ENCODE measurements at places on chromosomes 2 and 18. TPM values are rescaled to one million over a fixed set of nuclear protein-coding genes. Genes with fewer than 3 reads are reported as not detected.
A peak's percentile ranks its signal among the peaks of the same experiment; 100 is the strongest.

- no peak for DNase-seq
These were observed 69.3 kb downstream of the CD226 start for GRCh38 chr18:69878213-69878933.

- DNase-seq: no peak
These were observed 6.1 kb upstream of the SESTD1 start for GRCh38 chr2:179270689-179271088.

SNRNP27 gene
- polyA plus RNA-seq: 66.9 TPM

- no peak for DNase-seq
These were observed 141.3 kb upstream of the ID2 start for GRCh38 chr2:8540552-8541055.

GRCh38 chr2:162241571-162241970 lies 1.7 kb downstream of the FAP start:
- no peak for DNase-seq

DNA sequence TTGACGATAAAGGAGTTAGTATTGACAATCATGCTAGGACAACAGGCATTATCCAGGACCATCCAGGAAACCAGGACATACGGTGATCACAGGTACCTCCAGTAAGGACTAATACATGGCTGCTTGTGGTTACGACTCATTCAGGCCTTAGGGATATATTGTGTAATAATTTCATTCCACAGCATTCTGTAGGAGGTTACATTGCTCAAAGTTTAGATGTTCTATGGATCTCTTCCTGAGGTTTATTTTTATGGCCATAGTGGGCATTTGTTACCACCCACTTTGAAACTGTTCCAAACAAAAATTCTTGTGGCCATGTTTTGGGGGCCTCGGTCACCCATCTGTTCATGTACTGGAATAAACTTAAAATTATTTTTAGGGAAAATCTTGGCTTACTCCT lies 431.6 kb downstream of the METTL4 start:
- no peak for DNase-seq

GRCh38 chr2:201070948-201071478 lies 458 bp downstream of the HYCC2 start:
- DNase-seq: no peak

RNF25 gene
- polyA plus RNA-seq: 24.2 TPM

DNA sequence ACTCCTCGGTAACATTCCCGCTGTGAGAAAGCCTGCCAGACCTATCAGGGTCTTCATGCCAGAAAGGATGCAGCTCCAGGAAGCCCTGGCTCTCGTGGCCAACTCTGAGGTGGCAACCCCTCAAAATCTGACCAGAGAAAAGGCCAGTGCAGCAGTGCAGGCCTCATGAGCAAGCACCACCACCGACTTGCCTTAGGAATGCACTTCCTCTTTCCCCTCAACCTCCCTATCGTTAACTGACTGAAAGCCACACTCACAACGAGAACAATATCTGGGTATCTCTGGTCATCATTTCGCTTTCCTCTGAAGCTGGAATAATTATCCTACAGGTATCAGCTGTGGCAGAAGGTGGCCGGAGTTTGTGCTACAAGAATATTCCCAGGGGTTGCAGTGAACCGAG lies 101.4 kb upstream of the POU3F3 start:
- no peak for DNase-seq

CHAC2 gene
- polyA plus RNA-seq: 1.9 TPM

DNA sequence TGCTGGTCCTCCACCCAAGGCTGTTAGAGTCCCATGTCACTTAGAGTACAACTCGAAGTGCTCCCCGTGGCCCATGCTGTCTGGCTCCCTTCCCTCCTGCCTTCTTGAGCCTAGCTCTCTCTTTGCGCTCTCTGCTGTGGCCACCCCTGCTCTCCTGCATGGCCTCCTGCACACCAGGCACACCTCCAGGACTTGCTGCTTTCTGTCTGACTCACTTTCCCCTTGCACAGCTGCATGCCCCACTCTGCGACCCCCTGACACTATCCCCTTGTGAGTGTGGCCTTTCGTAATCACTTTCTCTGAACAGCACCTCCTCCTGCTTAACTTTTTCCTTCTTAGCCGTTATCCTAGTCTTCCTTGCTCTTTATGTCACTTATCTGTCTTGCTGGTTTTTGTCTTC lies 343.6 kb downstream of the TGIF1 start:
- DNase-seq: no peak

DNA sequence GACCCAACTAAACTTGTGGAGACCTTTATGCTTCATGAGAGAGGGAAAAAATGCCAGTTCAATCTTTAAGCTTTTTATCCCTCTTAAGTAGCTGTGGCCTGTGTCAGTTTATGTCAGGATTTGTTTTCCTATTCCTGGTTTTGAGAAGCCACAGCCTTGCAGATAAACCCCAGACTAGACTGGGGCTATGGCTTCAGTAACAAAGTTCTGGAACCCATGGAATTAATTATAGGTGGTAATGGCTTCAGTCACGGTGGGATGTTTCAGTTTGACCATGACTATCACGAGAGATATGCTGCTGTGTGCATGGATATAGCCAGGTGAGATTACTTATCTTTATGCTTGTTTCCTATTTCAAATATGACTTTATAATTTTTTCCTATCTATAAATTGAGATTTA lies 134.8 kb downstream of the RAPGEF4 start:
- no peak for DNase-seq

DNA sequence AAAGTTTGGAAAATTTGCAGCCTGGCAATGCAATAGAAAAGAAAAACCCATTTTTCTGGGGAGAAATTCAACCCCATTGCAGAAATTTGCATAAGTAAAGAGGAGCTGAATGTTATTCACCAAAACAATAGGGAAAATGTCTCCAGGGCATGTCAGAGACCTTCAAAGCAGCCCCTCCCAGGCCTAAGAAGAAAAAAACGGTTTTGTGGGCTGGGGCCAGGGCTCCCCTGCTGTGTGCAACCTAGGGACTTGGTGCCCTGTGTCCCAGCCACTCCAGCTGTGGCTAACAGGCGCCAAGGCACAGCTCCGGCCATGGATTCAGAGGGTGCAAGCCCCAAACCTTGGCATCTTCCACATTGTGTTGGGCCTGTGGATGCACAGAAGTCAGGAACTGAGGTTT lies 224.5 kb downstream of the TXNL1 start:
- no peak for DNase-seq

DNA sequence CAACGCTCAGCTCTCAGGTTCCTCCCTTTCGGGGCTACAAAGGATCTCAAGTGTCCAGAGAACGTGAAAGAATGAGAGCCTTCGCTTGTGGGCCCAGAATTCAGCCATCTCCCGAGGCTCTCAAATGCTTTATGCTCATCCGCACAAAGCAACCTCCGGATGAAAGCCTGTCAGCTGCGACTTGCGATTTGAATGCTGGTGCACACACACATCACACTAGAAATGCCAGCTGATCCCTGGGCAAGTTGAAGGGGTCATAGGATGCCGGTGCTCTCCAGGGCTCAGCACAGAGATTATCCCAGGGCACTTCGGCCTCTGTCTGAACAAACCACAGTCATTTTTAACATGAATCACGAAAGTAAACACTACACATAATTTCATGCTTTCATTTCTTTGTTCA lies 141.8 kb upstream of the MYT1L start:
- no peak for DNase-seq

SERPINB11 gene
- not detected for polyA plus RNA-seq

DNA sequence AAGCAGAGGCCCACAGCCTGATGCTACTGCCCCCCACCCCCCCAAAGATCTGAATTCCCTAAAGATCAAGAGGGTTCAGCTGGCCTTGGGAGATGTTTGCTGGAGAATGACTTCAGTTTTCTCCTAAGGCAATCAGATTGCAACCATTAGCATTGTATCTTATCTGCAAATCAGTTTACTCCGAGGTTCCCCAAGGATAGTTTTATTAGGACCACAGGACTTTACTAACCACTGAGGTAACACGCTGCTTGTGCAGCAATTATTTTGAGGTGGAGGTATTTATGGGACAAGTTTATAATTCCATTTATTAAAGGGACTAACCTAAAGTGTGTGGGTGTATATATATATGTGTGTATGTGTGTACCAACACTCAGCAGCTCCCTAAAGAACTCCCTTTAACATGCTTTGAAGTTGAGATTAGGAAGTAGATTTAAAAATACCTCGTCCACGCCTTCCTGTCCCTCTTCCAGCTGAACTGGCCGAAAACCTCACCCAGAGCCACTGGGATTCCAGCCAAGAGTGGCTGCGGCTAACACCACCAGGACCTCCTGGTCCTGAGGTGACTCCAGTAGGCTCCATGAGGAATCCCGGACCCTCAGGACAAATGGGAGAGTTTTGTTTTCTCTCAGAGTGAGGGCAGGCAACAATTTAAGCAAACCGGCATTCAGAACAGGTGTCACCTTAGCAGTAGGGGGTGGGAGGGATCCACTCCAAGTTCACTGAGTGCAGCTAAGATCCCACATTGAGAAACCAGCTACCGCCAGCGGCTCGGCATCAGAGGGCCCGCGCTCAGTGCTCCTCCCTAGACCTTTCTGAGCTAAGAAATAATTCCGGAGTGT lies 3.0 kb upstream of the DLX1 start:
- DNase-seq: no peak

- no peak for DNase-seq
These were observed 2.9 kb upstream of the CRIM1 start for GRCh38 chr2:36352701-36353100.

DNA sequence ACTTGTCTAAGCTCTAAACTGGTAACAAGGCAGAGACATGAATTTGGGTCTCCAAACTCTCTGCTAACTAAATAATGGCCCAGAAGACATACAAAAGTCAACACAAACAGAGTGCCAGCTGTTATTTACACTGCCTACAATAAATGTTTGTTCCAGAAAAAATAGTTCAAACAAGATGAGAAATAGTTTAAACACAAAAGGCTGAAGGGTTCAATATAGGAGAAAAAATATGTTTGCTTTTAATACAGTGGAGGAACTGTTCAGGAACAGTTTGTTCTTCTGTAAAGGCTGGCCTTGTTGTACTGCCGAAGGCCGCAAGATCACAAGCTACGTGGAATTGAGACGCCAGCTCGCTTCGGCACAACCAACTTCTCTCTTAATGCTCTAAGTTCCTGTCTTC lies 74.6 kb downstream of the AFF3 start:
- no peak for DNase-seq

DNA sequence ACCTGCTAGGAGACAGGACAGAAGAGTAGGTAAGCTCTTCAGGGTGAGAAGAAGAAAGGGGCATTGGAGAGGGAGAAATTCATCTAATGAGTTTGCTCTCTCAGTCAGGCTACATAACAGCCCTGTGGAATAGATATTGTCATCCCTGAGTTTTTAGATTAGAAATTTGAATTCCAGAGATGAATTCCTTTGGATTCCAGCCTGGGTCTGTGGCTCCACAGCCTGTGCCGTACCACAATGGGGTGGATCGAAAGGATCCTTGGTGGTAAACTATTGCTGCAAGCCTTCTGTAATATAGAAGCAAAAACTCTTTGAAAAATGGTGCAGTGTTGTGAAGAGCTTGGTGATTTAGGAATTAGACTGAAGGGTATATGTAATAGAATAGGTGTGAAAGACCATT lies 21.0 kb downstream of the MYO1B start:
- DNase-seq: no peak

- DNase-seq: no peak
These were observed 239.3 kb upstream of the SP5 start for GRCh38 chr2:170475878-170476277.

DCDC2C gene
- 0.46 TPM for polyA plus RNA-seq

DNA sequence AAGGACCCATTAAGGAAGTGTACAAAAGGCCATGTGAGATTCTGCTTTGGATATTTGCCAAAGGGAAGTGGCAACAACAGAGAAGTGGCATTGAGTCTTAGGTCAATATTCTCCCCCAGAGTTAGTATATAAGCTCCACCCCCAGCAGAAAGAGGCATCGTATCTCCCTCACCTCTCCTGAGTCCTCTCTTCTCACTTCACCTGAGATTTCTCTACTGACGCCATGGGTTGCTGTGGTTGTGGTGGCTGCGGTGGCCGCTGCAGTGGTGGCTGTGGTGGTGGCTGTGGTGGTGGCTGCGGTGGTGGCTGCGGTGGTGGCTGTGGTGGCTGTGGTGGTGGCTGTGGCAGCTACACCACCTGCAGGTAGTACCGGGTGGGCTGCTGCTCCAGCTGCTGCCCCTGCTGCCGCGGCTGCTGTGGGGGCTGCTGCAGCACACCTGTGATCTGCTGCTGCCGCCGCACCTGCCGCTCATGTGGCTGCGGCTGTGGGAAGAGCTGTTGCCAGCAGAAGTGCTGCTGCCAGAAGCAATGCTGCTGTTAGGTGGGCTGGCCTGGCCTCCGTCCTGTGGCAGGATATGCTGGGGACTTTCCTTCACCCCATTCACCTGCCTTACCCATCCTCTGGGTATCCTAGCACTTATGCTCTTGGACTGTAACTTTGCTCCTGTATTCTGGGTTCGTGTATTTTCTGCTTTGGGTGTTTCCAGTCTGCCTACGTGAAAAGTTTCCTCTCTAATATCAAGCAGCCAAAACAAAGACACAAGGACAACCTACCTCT lies 5.9 kb downstream of the SCYGR3 start:
- DNase-seq: peak; percentile 20

- DNase-seq: no peak
These were observed 942.6 kb downstream of the SUCLG1 start for GRCh38 chr2:83516503-83516902.

RAB6C gene
- 0.24 TPM for polyA plus RNA-seq

MDH1B gene
- 0.18 TPM for polyA plus RNA-seq

TUBB6 gene
- 224 TPM for polyA plus RNA-seq

GRCh38 chr2:5982903-5983265 lies 290.7 kb downstream of the SOX11 start:
- no peak for DNase-seq

NOL4 gene
- 0.09 TPM for polyA plus RNA-seq

DNA sequence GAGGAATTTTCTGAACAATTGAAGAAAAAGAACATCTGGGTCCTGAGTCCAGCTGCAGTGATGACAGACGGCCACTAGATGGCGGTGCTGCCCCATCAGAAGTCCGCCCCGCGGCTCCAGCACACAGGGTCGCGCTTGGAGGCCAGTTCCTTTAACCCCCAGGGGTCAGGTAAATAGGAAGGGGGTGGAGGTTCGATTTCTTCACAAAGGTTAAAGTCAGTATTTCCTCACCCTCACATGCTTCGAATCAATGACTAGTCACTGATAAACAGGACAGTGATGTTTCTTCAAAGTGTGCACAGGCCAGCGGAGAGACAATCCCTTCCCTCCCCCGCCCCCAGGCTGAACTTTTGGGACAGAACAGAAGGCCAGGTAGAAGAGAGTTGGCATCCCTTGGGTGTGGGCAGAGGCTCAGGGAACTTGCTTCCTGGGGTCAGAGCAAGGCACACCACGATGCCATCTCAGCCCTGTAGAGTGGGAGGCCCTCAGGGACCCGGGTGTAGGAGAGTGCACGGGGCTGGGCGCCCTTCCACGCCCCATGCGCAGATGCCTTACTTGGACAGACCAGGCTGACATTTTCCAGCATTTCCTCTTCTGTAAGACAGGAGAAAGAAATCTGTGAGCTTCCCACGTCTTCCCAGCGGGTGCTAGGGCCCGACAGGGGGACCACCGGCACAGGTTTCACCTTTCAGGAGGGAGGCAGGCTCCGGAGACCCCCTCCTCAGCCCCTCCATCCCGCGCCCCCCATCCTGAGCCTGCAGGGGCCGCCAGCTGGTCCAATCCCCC lies 722 bp downstream of the APOB start:
- DNase-seq: peak; percentile 4

INHBB gene
- polyA plus RNA-seq: 0.89 TPM
